ENCODE measurements at places on chromosomes 5 and 9.

DNA sequence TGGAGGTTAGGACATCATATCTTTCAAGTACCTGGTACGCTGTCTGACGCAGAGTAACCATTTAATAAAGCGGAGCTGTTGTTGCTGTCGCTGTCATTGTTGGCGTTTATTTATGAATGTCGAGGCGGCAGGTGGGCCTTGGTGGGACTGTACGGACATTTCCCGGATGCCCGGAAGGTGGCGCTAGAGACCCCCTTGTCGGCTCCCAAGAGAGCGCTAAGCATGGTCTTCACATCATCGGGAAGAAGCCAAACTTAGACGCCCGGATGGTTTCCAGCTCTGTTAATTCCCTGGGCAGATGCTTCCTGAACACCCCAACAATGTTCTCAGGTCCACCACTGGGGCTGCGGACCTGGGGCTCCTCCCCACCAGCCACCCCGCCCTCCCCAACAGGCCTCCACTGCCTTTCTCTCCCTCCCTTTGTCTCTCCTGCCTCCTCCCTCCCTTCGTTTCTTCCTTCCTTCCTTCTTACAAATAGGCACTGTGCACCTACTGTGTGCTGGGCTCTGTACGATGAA, 54.1 kb downstream of the DUSP1 start:
- DNase-seq, result peak; percentile 71

DNA sequence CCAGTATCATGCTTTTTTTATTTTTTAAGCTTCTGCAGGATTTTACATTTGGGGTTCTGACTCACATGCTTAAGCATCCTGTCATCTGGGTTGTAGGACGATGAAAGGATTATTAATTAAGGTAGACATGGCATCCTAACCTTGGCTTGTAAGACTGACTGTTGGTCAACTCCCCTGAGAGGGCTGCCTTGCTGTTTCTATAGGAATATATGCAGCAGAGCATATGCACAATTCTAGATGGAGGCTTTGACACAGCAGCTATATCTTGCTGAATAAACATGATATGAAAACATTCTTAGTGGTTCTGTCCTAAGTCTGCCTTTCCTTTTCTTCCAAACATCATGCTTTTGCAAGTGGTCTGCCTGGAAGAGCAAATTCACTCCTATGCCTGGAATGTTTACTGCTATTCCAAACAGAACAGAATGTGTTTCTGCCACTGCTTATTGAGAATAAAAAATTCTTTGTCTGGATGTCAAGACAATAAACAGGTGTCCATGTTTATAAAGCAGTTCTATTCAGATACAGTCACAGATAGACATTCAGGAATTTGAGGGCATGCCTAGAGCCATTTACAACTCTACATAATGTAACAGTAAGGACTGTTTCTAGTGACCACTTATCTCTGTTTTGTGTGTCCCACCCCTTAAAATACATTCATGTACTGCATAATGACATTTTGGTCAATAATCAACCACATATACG, 166.2 kb upstream of the PPP2R2B start:
- no peak for DNase-seq

DNA sequence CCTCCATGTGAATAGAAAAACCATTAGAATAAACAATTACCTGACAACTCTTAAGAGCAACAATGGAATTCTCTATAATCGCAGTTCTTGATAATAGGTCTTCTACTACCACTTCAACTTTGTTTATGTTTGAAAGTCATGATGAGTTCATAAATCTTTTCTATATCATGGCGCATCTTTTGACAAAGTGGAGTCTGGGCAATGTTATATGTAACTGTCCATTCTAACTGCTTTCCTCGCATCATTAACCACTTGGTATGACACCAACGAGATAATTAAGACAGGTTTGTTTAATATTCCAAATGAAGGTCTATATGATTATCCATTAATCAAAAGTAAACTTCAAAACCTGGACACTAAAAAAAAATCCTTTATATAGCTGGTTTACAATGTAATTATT, 272.0 kb downstream of the DENND1A start:
- no peak for DNase-seq

DNA sequence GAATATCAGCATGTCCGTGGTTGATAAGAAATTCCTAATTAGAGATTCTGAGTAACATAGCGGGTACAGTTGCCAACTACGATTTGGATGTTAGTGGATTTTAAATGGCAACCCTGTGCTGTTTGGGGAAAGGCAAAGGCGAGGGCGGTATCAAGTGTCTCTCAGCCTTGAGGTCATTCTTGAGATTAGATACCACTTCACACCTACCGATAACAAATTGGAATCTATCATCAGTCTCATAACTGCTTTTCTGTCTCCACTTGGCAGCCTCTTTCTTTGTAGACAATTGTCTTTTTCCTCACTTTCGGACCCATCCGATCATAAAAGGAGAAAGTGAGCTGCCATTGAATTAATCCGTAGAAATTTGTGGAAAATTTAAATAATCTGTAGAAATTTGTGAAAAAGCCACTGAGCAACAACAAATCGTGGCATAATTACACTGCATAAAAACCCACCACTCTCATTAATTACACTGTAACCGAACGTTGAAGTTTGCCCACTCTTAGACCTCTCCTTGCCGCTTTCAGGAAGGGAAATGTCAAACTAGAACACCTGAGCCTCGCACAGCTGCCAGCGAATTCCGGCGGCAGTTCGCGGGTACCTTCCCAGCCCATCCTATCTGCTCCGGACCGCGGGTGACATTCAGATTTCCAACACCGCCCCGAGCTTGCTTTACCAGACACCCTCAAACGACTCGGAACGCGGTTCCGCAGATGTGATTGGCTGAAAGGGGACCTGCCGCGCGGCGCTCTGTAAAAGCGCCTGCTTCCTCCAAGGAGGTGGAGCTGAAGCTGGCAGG, 849 bp upstream of the RGMB start:
- DNase-seq, result no peak

DNA sequence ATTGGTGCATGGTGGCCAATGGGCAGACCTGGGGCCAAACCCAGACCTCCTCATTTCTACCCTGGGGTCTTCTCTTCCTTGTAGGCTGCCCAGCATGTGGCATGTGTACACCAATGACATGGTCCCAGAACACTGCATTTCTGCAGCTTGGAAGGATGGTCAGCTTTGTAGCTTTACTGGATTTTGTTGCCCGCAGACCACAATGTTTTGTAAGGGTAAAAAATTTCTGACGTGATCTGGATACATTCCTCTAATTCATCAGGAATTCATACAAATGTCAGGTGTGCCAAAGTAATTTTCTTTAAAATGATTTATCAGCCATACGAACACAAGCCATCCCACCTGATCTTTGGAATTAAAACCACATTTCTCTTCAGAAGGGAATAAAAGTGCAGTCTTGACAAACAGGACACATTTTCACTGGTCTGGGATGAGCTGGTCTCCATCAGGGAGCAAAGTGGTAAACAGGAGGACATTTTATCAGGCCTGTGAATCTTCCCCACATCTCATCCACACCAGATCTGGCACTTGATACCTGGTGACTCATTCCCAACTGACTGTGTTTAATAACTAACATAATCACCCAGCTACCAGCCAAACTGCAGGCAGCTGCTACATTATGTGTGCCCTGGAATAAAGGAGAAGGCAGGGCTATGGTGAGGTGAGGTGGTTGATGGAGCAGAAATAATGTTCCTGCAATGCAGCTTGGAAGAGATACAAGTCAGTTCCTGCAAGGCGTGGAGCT, 103.9 kb downstream of the SPOCK1 start:
- DNase-seq, result no peak
